ENCODE measurements at places on chromosomes 3 and 15. TPM values are rescaled to one million over a fixed set of nuclear protein-coding genes. Genes with fewer than 3 reads are reported as not detected.

The XCR1 gene
- 0.10 TPM for polyA plus RNA-seq

The PLS1 gene
- 0.91 TPM for polyA plus RNA-seq

DNA sequence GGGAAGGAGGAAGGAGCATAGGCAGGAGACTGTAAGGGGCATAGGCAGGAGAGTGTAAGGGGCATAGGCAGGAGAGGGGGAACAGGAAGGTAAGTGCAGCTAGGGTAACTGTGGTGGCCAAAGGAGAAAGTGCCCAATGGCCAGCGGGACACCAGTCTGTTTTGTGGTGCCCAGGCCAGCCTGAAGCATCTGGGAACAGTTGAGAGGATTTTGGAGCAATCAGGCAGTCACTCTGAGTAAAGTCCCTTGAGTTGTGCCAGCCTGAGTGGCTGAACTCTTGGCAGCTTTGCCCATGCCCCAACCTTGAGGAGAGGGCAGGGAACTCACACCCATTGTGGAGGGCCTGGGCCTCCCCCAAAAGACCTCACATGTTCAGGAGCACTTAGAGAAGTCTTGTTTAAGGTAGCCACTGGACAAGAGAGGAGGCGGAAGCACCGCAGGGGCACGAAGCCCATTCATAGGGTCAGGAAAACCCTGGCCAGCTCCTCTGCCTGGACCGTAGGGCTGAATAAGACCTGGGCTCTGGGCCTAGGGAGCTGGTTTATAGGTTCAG, 3.5 kb upstream of the TGM5 start:
- no peak for DNase-seq

GRCh38 chr3:177238686-177239216, 41.5 kb upstream of the TBL1XR1 start:
- no peak for DNase-seq

DNA sequence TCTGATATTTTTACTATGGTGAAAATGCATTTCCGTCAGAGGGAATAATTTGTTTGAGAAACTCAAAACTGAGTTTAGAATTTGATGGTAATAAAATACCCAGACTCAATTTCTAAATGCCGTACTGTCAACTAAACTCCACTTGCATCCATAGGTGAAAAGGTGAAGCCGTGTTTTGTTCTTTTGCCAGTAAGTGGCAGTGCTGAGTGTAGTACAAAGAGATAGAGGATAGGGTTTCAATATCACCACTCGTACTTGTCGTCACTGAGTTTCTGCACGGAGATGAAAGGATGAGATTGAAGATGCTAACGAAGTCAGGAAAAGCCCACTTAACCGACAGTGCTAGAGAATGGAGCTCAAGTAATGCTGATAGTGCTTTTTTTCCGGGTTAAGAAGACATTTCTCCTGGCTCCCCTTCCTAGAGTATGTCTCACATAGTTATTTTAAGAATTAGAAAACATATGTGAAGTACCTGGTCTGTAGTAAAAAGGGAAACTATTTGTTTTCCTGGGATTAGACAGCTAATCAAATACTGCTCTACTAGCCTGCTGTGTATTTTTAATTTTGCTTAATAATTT, 345.1 kb downstream of the IL5RA start:
- DNase-seq, result no peak

GRCh38 chr3:71258116-71258515, 325.4 kb downstream of the FOXP1 start:
- no peak for DNase-seq

DNA sequence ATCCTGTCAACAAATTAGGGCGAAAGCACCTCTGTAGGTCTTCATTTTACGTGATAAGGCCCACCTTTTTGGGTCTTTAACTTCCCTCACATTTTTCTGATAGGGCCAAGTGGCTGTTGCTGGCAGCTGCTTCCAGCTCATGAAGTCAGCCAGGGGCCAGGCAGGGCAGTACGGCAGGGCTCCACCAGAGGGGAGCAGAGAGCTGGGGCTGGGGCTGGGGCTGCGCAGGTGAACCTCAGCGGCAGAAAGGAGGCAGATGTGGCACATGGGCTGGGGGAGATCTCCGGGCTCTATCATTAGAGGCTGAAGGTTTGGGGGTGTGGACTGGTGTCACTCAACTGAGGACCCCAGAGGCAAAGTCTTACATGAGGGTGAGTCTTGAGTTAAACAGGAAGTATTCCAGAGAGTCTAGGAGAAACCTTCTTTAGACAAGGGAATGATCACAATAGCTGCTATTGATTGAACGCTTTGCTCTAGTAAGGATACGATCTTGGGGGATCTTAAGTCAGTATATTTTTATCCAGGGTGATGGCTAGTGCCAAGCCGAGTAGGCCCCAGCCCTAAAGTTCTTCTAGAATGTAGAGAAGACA, 62.8 kb upstream of the MEX3B start:
- no peak for DNase-seq

GRCh38 chr3:192843119-192843518, 74.5 kb downstream of the MB21D2 start:
- DNase-seq, result no peak

DNA sequence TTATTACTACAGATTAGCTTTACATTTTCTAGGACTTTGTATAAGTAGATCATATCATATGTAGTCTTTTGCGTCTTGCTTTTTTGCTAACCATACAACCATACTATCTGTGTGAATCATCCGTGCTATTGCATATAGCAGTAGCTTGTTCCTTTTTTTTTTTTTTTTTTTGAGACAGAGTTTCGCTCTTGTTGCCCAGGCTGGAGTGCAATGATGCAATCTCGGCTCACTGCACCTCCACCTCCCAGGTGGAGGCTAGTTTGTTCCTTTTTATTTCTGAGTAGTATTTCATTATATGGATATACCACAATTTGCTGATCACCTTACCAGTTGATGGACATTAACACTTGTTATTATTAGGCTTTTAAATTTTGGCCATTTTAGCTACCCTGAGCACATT, 54.5 kb upstream of the TBL1XR1 start:
- DNase-seq, result no peak

- DNase-seq, result no peak
These were observed 550 bp upstream of the CHD2 start for GRCh38 chr15:92899601-92899947.

GRCh38 chr3:104323226-104323625, 1043.5 kb upstream of the ALCAM start:
- DNase-seq, result no peak

All from muscle of back (tissue), 13 donors.